Epithelial cell of proximal tubule (primary cell): ENCODE measurements at places on chromosomes 5 and 9. TPM values are rescaled to one million over a fixed set of nuclear protein-coding genes. Genes with fewer than 3 reads are reported as not detected.

- DNase-seq: no peak
Measured at GRCh38 chr5:14678773-14679334, 14.3 kb downstream of the OTULIN start.

The GAS1 gene
- total RNA-seq: 1.7 and 3.3 TPM in 2 replicates

GRCh38 chr9:18911714-18912342, 121.2 kb downstream of the SAXO1 start:
- no peak for DNase-seq

DNA sequence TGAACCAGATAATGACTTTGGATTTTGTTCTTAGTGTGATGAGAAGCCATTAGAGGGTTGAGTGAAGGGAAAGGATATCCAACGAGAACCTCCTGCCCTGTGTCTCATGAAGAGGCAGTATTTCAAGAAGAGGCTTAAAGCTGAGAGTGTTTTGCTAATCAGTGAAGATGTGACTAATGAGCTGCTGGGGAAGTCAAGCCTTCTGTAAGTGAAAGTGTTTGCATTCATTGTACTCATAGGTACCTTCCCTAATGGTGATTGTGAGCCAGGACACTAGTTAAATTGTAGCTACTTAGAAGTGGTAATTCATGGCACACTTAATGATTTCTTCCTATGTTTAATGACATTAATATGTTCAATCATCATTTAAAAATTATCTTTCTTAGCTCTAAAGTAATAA, 23.7 kb downstream of the PIP5K1B start:
- no peak for DNase-seq

The SLC34A1 gene
- total RNA-seq: not detected in 2 replicates

DNA sequence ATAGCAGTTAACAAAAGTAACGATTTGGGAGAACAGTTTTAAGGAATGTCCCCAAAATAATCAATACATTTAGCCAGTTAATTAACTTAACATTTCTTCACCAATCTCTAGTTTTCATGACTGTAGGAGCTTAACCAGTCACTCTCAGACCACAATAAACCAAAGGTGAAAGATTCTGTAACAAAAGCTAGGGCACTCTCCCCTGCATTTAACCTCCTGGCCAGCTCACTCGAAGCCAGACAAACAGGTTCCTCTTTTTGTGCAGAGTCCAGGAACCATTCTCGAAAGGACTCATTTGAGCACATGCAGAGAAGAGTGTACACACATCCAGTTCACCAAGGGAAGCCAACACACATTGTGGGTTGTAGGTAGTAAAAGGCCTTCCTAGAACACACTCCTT, 6.5 kb downstream of the IL7R start:
- DNase-seq: no peak

The CDH6 gene
- total RNA-seq: 12.5 and 34.9 TPM in 2 replicates

GRCh38 chr5:137672001-137672400, 63.9 kb downstream of the KLHL3 start:
- DNase-seq: no peak

The CDK5RAP2 gene
- total RNA-seq: 32.1 and 38.7 TPM in 2 replicates

The MEGF10 gene
- 0.29 and 0.52 TPM in 2 replicates for total RNA-seq

The ALDH1A1 gene
- 0.87 and 1.6 TPM in 2 replicates for total RNA-seq

GRCh38 chr5:67648201-67648671, 451.6 kb upstream of the CD180 start:
- DNase-seq: peak; percentile 12

The BARHL1 gene
- not detected in 2 replicates for total RNA-seq

DNA sequence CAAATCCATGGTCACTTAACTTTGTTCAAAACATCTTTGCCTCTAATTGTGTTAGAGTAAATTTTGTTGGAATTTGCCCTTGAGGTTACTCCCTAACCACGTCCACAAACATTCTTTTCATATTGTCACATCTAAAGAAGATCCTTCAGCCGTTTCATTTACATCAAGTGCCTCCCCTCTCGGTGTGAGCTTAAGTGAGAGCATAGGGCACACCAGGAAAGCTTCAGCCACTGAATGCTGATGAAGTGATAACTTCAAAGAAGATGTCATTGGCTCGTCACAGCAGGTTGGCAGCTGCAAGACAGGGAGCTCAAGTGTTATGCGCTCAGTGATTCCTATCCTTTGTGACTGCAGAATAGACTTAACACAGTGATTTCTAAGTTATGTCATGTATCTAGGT, 49.6 kb upstream of the ADAMTS19 start:
- no peak for DNase-seq

GRCh38 chr5:139889410-139889809, 93.8 kb downstream of the PSD2 start:
- DNase-seq: no peak

DNA sequence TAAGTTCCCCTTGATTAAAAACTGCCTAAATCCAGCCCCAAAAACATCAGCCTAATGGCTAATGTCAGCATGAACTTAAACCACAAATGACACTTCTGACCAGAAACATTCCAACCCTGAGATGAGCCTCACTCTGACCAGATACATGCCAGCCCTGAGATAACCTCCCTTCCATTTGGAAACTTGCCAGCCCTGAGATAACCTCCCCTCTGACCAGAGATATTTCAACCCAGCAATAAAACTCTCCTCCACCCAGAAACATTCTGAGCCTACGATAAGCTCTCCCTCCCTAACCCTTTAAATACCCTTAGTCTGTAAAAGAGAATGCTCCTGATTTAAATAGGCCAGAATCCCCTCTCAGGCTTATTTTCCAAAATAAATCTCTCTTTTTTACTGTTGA, 1035.7 kb upstream of the NUDT12 start:
- DNase-seq: no peak

- DNase-seq: no peak
Measured at GRCh38 chr9:3855929-3856328, 330.1 kb upstream of the RFX3 start.

DNA sequence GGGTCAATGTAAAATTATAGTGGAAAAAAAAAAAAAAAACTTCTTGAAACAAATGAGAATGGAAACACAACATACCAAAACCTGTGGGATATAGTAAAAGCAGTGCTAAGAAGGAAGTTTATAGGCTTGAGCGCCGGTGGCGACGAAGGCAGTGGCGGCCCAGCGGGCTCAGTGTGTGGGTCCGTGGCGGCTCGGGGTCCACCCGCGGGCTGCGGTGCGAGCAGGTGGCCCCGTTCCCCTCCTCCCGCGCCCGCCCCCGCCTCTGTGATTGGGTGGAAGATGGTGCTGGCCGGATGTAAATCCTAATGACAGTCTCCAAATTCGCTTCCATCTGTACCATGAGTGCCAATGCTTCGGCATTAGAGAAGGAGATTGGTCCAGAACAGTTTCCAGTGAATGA, 57.5 kb upstream of the TLX3 start:
- DNase-seq: no peak

The LOX gene
- total RNA-seq: 6.1 and 14.9 TPM in 2 replicates

The PCDHGA8 gene
- 0.14 and 1.0 TPM in 2 replicates for total RNA-seq

The C9orf50 gene
- 0.69 TPM in 1 of 2 replicates, not detected in the other for total RNA-seq

The KIF12 gene
- total RNA-seq: 13.5 and 39.3 TPM in 2 replicates

DNA sequence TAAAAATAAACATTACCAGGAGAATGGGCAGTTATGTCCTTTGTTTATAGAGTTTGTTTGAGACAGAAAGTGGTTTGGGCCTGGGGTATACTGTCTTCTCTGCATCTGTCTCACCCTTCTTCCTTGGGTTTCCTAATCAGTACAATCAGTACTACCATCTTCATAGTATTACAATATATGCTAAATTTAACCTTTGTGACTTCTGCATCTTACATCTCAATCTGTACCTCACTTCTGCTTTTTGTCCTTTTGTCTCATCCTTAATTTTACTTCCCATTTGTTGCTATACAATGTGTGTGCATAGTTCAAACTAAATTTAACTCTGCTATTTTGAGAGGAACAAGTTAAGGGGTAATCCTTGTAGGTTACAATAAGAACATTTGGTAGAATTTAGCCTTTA, 19.6 kb downstream of the FBXO38 start:
- no peak for DNase-seq

GRCh38 chr9:38526591-38526990, 93.8 kb downstream of the ANKRD18A start:
- no peak for DNase-seq

GRCh38 chr5:122639864-122640263, 135.0 kb upstream of the SNX2 start:
- no peak for DNase-seq

GRCh38 chr9:9612755-9613154, 1000.0 kb downstream of the PTPRD start:
- DNase-seq: no peak

DNA sequence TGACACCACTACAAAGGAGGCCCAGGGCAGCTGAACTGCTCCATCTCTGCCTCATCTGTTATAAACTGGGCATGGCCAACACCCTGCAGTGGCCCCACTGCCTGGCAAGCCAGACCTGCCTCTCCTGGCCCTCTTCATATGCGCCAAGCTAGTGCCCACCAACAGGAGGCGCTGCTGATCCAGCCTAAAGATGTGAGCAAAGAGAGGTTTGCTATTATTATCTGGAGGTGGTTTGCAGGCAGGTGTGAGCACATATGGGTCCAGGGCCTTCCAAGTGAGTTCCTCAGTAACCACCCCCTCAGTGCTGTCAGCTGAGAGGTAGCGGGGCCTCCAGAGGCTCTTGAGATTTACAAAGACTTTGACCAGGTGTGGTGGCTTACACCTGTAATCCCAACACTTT, 232.2 kb downstream of the SYK start:
- DNase-seq: no peak

GRCh38 chr9:35487081-35487480, 2.8 kb upstream of the RUSC2 start:
- DNase-seq: no peak

DNA sequence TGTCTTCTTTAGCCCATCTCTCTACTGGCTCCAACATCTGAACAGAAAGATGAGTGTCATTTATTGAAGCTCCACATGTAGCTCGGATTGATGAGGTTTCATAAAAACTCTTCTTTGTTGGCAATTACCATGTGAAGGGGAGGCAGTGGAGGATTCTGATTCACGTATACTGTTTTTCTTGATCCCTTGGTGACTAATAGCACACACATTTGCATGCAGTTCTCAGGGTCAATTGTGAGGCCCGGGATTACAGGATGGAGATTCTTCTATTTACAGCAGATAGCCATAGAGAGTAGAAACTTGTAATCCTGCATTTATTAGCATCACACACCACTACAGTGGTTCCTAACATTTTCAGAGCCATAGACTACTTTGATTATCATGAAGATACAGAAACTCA, 133.2 kb upstream of the MARCHF11 start:
- DNase-seq: no peak
